ENCODE measurements at places on chromosomes 3 and 15.

DNA sequence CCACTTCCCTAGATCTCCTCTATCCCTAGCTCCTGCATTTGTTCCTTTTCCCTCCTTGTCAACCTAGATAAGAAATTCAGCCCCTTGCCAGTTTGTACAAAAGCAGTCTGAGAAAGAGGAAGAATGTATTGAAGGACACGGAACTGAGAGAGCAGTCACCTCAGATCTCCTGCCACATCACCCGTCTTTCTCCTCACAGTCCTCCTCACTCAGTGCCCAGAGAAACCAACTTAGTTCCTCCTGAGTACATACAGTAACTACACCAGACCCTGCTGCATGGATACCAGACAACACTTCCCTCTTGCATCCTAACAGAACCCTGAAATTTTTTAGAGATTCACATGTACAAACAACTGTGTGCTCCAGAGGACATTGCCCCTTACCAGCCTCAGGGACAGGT, 563.6 kb upstream of the ADAMTS9 start:
- DNase-seq: no peak

DNA sequence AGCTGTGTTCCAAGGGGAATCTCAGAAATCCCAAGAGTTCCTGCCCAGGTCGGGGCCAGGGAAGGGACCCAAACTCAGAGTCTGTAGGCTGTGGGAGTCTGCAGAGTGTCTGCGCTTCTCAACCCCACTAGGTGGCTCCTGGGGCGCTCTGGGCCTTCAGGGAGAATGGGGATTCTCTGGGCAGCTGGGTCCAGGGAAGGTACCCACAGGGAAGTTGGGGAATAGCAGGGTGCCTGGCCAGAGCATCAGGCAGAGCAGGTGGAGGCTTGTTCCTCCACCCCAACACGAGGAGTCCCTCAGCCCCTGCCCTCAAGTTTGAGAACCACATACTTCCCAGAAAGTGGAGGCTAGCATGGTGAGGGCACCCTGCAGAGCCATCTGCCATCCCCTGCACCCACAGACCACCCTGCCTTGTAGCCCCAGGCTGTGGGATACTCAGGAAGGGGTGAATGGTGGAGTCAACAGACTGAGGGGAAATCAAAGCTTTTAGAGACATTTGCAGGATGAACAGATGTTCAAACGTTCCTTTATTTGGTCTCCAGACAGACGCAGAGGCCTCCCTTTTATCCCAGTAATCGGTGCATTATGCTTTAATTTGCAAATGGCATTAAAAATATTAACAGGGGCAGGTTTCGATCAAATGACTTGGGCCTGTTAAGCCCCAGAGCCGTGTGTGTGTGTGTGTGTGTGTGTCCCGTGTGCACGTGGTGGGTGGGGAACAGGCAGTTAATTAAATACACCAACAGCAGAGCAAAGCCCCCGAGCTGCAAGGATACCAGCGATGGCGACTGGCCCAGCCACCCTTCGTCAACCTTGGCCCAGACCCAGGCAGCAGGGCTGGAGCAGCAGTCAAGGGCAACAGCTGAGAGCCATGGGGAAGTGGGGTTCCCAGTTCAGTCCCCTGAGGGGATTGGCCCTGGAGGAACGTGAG, 57.7 kb downstream of the DNAJB8 start:
- no peak for DNase-seq

DNA sequence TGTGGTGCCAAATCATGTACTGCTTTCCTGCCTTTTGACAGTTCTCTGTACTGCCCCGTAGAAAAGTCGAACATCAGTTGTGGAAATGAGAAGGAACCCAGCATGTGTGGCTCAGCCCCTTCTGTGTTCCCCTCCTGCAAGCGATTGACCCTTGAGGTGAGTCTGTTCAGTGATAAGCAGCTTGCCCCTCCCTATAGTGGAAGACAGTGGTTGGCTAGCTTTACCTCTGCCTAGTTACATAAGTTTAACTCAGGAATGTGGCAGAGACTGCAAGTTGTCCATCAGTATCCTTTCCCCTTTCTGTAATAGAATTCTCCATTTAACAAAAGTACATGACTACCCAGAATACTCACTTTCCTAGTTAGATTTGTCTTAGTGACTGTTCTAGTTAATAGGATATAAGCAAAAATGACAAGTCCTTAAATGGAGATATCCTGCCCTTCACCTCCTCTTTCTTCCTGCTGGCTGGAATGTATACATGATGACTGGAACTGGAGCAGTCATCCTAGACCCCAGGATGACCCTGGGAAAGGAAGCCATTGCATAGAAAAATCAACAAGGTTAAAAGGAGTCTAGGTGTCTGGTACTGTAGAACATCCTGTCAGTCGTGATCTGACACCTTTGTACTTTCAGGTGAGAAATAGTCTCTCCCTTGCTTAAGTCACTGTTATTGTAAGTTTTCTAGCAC, 10.6 kb downstream of the SETMAR start:
- peak; percentile 22 for DNase-seq

- DNase-seq: peak; percentile 96
Observed at GRCh38 chr15:83210619-83211018, 3.0 kb upstream of the HDGFL3 start.

DNA sequence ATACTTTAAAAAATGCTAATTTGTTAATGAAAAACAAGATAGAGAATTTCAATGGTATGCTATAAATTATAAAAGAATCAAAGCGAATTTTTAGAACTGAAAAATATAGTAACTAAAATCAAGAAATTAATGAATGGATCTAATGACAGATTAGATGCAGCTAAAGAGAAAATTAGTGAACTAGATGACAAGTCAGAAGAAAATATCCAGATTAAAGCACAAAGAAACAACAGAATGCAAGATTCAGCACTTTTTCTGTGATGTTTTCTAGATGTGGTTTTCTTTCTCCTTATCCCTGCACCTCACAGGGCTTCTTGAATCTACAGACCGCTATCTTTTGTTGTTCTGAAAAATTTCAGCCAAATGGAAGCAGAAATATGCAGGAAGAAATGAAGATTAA, 54.4 kb downstream of the INO80 start:
- no peak for DNase-seq

- no peak for DNase-seq
Observed at GRCh38 chr15:25171856-25172687, 217.3 kb downstream of the SNRPN start.

DNA sequence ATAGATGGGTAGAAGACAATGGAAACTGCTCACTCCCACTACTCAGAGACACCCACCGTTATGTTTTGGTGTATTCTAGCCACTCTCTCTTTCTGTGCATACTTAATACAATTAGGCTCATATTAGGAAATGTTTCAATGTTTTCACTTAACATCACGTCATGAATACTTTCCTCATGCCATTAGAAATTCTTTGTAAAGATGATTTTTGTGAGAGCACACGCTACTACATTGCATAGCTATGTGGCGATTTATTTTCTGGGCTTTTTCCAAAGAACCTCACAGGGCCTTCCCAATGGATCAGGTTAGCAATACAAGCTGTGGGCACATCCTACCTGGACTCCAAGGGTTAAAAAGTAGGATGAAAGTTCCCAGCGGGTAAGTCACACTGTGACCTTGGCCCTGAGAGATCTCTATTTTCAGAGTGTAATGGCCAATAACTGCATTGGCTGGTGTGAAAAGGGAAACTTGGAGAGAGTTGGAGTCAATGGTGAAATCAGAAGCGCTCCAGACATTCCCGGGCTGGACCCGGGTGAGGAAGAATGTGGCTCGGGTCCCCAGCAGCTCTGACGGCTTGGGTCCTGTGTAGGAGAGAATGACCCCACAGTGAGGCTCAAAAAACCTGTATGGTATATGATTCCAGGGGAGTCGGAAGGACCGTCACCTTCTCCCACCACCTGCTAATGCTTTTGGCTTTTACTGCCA, 25.8 kb upstream of the TGM5 start:
- DNase-seq: peak; percentile 73

- DNase-seq: no peak
Observed at GRCh38 chr3:69647511-69648110, 91.7 kb upstream of the MITF start.

- no peak for DNase-seq
Observed at GRCh38 chr3:149563114-149563513, 88.6 kb downstream of the TM4SF4 start.

All from fibroblast of skin of abdomen (primary cell).